ENCODE measurements at places on chromosomes 16 and 17. TPM values are rescaled to one million over a fixed set of nuclear protein-coding genes. Genes with fewer than 3 reads are reported as not detected.

NHERF1 gene
- 83.6 TPM for total RNA-seq

TUBB3 gene
- 105 TPM for total RNA-seq

CXCL16 gene
- 52.4 TPM for total RNA-seq

HOXB7 gene
- 28.2 TPM for total RNA-seq

GRCh38 chr17:9115214-9116191, 94.2 kb downstream of the NTN1 start:
- DNase-seq: no peak

DNA sequence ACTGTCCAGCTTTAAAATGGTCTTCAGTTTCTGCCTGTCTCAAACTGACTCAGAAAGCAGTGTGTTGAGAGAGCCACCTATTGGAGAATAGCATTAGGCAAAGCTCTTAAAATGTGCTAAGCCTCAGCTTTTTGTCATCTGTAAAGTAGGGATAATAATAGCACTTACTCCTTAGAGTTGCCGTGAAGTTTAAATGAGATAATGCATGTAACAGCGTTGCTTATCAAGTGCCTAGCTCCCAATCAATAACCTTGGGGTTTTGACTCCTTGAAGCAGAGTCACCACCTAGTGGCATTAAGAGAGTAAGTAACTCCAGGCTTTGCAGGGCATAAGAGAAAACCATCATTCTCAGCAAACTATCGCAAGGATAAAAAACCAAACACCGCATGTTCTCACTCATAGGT, 163.3 kb downstream of the HS3ST2 start:
- no peak for DNase-seq

GRCh38 chr16:88913870-88914269, 47.4 kb upstream of the PABPN1L start:
- DNase-seq: no peak

GRCh38 chr17:57892146-57892819, 42.4 kb upstream of the MRPS23 start:
- peak; percentile 88 for DNase-seq

GRCh38 chr16:27286451-27286850, 17.9 kb upstream of the NSMCE1 start:
- peak; percentile 58 for DNase-seq

DNA sequence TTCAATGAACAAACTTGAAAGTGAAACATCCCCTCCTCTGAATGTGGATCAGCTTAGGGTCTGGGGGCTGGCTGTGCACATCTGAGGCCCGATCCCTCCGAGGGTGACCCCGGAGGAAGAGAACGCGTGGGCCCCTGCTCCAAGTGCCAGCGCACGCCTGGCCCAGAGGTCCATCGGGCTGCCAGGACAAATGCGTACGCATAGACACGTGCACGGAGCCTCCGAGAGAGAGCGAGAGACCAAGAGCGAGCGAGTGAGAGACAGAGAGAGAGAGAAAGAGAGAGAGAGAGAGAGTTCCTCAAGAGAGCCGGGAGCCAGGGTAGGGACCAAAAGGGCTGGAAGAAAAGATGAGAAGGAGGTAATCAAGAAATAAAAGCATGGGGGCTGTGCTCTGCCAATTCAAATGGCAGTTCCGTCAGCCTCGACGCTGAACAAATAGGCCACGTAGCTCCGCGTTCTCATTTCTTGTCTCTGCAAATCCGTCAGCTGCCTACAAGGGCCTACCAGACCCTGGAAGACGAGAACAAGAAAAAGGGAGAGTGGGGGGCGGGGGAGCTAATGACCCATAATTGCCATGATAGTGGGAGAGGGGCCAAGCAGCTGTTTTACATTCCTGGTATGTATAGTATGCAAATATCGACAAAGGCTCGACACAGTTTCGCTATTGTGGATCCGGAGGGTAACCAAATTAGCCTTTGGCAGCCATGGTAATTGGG, 435.3 kb upstream of the ZFHX3 start:
- DNase-seq: no peak

GRCh38 chr17:77957235-77957856, 1.2 kb upstream of the TNRC6C start:
- DNase-seq: no peak

GRCh38 chr17:55737976-55738501, 12.8 kb upstream of the PCTP start:
- no peak for DNase-seq

- DNase-seq: no peak
Observed at GRCh38 chr16:75112734-75113491, 3.7 kb downstream of the LDHD start.

GRCh38 chr16:14111713-14112538, 40.8 kb downstream of the MRTFB start:
- DNase-seq: no peak

DNA sequence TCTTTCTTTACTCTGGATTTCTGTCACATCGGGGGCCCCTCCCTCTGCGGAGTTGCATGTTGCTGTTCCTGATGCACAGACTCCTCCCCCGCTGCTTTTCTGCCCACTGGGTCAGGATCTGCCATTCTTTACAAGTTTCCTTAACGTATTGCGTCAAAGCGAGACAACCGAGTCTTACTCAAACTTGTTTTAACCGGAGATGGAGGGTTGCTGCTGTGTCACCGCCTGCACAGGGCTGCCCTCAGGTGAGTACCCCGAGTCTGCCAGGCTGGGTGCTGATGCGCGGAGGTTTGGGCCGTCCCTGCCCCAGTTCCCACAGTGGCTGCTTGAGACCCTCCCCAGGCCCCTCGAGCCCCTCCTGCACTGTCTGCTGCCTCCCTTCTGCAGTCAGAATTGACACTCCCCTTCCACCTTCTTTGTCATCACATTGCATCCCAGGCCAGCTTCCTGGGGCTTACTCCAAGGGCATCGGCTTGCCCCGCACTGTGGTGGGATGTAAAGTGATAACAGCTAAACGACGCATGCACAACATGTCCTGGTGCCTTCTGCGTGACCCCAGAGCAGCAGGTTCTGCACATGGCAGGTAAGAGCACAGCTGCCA, 19.3 kb downstream of the CARHSP1 start:
- no peak for DNase-seq

DNA sequence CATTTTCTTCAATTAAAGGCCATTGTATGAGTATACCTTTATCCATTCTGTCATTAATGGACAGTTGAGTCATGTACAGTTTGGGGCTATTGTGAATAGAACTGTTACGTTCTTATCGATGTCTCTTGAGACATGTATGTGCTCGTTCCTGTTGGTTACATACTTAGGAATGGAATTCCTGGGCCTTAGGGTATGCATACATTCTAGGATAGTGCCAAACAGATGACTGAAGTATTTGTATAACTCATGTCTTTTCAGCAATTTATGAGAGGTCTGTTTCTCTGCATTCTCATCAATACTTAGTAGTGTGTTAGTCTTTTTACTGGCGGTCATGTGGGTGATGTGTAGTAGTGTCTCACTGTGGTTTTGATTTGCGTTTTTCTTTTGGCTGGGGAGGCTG, 81.2 kb downstream of the USP22 start:
- DNase-seq: no peak

DNA sequence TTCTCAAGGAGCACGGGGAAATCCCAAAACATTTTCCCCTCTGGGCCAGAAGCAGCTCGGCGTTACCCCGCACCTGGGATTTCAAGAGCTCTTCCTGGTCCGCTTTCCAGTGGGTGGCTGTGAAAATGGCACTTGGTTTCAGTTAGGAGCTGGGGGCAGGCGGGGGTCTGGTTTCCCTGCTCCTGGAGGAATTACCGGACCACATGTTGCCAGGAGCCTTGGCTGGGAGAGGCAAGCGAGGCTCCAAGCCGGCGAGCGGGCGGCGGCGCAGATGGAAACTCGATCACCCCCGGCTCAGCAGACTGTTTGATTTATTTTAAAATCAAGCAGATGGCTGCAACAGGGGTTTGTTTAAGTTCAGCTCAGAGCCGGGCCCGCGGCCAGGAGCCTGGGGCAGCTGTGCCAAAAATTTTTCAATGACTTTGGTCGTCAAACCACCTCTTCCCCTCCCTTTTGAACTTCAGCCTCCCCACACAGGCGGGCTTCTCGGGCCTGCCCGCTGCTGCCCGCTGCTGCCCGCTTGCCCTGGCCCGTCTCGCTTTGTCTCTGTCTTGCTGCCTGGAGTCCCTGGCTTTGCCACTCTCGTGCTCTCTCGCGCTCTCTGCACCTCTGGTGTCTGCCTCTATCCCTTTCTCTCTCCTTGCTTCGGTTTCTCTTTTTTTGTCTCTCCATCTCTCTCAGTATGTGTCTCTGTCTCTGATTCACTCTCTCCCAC, 108.0 kb upstream of the CIBAR2 start:
- no peak for DNase-seq

Measured in PC-9 (cell line).